ENCODE measurements at places on chromosomes 5 and 9.

- no peak for DNase-seq
Observed at GRCh38 chr9:97385626-97386264, 26.2 kb upstream of the TDRD7 start.

- no peak for DNase-seq
Observed at GRCh38 chr9:80059979-80060378, 488.2 kb downstream of the TLE4 start.

GRCh38 chr9:131329241-131329641 lies 39.7 kb downstream of the PLPP7 start:
- DNase-seq = no peak

DNA sequence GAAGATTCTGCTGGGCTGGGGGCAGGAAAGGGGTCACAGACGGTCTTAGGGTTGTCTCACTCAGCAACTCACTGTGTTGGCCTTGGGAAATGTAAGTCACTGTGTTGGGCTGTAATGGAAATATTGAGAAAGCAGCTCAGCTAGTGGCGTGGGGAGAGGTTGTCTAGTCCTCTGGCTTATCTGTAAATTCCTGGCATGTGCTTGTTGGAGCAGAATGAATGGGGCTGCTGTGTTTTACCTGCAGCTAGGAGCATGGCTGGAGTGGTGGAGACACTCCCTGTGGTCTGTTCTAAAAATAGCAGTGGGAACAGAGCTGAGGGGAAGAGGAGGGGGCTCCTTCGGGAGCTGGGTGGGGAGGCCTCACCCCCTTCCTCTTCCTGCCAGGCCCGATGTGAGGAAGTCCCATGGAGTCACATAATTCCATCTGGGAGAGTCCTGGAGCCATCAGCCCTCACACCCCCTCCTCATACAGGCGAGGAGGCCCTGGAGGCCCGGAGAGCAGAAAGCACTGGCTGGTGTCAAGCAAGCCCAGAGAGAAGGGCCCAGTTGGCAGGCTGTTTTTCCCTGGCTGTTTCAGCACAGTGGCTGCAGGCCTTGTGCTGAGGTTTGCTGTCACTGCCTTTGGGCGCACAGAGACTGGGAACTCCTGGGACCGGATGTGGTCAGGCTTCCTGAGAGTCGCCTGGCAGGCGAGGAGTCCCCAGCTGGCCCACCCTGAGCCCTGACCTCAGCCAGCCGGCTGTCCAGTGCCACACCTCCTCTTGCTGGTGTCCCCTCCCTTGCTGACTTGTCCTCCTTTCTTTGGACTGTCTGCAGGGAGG lies 84.9 kb downstream of the RGS3 start:
- DNase-seq = peak; percentile 38

- peak; percentile 29 for DNase-seq
Observed at GRCh38 chr9:126326228-126327005, at the start of gene MVB12B. Gene MVB12B (plus strand): TSS chr9:126326829. CDS start chr9:126326930, 101 bp downstream.

GRCh38 chr5:114332925-114333324 lies 28.9 kb upstream of the KCNN2 start:
- no peak for DNase-seq

- DNase-seq = no peak
Observed at GRCh38 chr9:69585571-69585970, 86.6 kb downstream of the APBA1 start.

GRCh38 chr9:123150708-123151503 lies 117.4 kb downstream of the GPR21 start:
- no peak for DNase-seq

- DNase-seq = no peak
Observed at GRCh38 chr9:118670011-118670953, 699.0 kb downstream of the BRINP1 start.

DNA sequence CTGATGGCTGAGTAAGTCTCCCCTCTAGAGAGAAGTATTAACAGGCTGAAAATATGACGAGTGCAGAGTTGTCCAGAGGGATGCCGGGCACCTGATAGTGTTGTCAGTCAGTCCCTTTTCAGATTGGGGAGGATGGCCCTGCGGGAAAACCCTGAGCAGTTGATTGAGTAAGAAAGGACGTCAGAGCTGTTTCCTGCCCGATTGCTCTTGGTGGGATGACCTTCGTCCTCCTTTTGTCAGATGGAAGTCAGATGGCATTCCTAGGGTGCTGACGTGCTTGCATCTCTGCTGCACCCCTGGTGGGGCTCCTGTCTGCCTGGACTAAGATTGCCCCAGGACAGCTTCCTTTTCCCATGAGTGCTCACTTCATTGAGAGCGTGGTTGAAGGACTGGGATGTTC lies 9.8 kb downstream of the ZNF354B start:
- DNase-seq = no peak

- no peak for DNase-seq
Observed at GRCh38 chr5:71905834-71906711, 187.0 kb downstream of the CARTPT start.

GRCh38 chr9:89808076-89808755 lies 203.4 kb downstream of the GADD45G start:
- DNase-seq = no peak

DNA sequence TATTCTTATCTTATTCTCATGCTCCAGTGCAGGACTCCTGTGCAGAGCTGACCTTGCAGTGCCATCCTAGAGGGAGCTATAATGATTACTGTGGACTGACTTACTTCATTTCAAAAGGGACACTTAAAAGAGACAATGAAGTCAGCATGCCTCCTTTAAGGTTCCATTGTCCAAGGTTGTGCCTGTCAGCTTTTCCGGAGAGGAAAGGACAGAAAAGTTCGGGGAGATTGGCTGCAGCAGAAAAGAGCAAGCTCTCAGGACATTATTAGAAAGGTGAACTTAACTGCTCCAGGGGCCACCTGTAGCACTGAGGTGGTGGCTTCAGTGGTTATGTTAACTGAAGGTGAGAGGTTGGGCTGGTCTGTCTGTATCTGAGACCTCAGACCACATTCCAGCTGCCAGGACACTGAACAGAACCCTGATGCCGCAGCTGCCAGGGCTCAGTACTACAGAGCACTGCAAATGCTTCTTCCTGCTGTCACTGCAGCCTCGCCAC lies 112.9 kb downstream of the ST8SIA4 start:
- DNase-seq = no peak

DNA sequence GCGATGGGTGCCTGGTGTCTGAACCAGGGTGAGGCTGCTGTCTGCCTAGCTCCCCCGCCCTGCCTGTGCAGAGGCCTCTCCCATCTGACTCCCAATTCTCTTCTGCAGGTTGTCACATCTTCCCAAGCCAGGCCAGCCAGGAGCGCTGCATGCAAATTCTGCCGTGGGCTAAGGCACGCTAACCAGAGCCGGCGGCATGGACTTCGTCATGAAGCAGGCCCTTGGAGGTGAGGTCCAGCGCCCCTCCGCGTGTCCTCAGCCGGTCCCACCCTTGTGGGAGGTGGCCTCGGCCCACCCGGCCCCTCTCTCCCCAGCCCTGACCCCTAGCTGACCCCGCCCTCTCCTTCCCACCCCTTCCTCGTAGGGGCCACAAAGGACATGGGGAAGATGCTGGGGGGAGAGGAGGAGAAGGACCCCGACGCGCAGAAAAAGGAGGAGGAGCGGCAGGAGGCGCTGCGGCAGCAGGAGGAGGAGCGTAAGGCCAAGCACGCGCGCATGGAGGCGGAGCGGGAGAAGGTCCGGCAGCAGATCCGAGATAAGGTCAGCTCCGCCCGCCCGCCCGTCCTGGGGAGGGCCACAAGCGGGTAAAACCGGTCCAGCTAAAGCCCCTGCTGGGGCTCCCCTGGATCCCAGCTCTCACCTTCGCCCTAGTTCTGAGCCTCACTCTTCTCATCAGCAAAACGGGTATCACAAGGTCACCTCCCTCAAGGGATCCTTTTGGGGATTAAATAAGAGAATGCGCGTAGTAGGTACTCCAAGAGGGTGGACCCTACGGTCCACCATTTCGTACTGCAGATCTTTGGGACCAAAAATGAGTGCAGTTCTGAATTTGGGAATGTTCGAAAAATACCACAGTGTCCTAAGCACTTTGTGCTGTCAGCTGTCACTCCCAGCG lies 7.4 kb downstream of the CPLX2 start:
- no peak for DNase-seq
